Activated B cell treated with CpG ODN at 0.5 μM for 24 hours (primary cell): ENCODE measurements at places on chromosomes 6 and 20. TPM values are rescaled to one million over a fixed set of nuclear protein-coding genes. Genes with fewer than 3 reads are reported as not detected.

The GPX6 gene
- total RNA-seq = not detected in 2 replicates

- DNase-seq = no peak
These were observed 86.7 kb upstream of the RAB32 start for GRCh38 chr6:146456886-146457285.

- no peak for DNase-seq
These were observed 609.0 kb downstream of the QKI start for GRCh38 chr6:164023535-164023934.

GRCh38 chr6:151512481-151512880 lies 18.7 kb downstream of the CCDC170 start:
- no peak for DNase-seq

DNA sequence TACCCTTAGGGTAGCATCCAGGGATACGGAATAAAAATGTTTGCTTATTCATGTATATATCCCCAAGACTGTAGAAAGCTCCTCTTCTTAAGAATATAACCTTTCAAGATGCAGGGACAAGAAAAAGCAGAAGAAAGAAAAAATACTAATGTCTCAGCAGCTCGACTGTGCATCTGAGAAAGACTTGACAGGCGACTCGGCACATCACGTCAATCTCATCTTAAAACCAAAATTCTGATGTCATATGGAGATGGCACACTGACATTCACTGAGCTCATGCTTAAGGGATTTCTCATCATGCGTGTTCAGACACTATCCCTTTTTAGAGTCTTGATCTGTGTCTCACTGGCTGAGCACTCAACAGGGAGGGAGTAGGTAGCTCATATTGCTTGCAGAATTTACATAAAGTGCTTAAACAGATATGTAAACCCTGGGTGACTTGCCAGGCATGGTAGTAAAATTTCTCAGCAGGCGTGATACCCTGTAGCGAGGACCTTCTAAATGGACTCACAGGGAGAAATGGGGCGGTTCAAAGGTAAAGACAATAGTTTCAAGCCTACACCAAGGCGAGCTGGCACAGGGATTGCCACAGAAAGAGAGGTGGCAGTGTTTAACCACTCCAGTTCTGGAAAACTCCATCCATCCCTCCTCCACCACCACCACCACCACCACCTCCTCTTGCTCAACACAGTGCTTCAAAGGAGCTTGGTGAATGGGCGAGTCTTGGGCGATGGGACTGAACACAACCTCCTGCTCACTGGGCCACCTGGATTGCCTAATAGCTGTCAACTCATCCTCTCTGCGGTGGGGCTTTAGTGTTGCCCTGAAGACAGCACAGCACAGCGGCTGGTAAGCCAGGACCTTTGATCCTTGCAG lies 330.5 kb downstream of the TFAP2A start:
- no peak for DNase-seq

DNA sequence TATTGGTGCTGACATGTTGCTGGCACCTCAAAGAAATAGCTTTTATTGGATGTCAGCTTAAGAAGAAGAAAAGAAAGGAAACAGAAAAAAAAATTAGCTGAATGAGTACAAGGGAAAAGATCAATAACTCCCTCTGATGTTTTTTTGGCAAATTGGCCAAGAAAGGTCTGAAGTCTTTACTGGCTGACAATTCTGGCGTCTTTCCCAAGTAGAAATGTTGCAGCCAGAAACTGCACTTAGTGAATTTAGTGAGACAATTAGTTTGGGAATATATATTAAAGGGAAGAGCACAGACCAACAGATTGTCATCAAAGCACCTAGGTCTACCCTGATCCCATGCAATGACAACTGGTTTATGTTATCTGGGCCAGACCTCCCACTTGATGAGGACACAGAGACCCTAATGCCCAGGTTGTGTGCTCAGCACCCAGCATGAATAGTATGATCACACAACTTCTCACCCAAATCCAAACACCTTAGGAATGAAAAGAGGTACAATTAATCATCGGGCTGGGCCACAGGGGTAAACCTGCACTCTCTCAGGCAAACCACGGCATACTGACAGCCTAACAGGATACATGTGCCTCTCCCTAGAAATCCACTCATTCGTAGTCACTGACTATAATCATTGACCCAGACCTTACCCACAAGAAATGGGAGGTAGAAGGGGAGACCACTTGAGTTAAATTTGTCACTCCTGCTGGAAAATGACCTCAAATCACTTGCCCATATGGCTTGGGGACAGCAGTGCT lies 612.3 kb upstream of the ARID1B start:
- DNase-seq = no peak

DNA sequence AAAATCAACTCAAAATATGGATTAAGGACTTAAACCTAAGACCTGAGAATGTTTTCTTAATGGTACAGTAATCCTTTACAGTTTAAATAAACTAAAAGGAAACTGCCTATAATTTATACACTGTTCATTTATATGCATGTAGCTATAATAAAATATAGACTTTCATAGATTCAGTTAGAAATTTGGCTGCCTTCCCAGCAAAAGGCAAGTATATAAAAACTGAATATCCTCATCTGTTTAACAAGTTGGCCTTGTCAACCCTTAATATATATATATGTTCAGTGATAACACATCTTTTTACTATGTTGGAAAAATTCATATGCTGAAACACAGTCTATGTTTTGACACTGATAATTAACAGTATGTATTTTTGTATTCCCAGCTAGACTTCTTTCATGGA lies 123.1 kb downstream of the GRIK2 start:
- DNase-seq = no peak

The GINS1 gene
- total RNA-seq = 2.9 and 5.4 TPM in 2 replicates

GRCh38 chr20:19901226-19901625 lies 115.9 kb upstream of the NAA20 start:
- DNase-seq = no peak

GRCh38 chr6:14591998-14592397 lies 474.4 kb downstream of the CD83 start:
- DNase-seq = no peak

DNA sequence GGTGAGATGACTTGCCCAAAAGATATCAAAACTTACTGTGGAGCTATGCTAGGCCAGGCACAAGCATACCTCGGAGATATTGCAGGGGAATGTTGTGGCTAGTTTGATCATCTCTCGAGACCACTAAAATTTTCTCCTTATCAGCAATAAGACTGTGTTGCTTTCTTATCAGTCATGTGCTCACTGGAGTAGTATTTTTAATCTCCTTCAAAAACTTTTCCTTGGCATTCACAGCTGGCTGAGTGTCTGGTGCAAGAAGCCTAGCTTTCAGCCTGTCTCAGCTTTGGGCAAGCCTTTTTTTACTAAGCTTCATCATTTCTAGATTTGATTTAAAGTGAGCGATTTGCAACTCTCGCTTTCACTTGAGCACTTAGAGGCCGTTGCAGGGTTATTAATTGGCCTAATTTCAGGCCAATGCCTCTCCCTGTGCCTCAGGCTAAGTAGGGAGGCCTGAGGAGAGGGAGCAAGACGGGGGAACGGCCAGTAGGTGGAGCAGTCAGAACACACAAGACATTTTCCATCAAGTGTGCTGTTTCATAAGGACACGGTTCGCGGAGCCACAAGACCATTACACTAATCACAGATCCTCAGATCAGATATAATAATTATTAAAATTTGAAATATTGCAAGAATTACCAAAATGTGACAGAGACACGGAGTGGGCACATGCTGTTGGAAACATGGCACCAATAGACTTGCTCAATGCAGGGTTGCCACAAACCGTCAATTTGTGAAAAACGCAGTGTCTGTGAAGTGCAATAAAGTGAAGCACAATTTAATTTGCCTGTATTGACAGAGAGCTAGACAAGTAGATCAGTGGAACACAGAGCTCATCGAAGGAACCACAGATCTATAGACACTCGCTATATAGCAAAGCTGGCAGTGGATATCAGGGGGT lies 106.8 kb upstream of the SIRPG start:
- peak; percentile 46 for DNase-seq

The CCDC28A gene
- 14.0 and 14.6 TPM in 2 replicates for total RNA-seq

The KPNA5 gene
- total RNA-seq = 25.0 and 29.9 TPM in 2 replicates

- DNase-seq = no peak
These were observed 5.4 kb upstream of the CPXM1 start for GRCh38 chr20:2805689-2806350.

The RBM24 gene
- total RNA-seq = not detected in 2 replicates

The SNAP25 gene
- not detected in 2 replicates for total RNA-seq

GRCh38 chr20:20519269-20519668 lies 151.4 kb downstream of the INSM1 start:
- DNase-seq = no peak

The BPIFB4 gene
- not detected in 2 replicates for total RNA-seq

DNA sequence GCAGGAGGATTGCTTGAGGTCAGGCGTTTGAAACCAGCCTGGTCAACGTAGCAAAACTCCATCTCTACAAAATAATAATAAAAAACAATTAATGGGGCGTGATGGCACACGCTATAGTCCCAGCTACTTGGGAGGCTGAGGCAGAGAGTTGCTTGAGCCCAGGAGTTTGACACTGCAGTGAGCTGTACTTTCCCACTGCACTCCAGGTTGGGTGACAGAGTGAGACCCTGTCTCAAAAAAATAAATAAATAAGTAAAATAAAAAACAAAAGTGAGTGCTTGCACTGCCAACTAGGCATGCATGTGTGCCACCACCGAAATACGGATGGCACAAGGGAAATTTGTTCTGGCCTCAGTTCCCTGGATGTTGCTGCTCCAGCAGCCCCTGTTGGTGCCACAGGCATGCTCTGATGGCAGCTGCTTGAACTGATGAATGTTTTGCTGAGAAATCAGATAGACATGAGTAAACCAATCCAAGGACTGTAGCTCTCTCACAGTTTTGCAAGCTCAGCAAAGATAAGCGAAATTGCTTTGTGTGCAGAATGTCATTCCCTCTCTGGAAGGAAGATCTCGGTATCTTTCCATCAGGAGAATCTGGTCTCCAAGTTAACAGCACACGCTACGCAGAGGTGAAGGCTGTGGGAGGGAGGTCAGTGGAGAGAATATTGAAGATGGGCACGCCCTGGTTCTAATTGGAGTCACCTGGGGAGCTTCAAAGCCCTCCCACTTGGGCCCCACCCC lies 188.0 kb upstream of the SLC24A3 start:
- no peak for DNase-seq

DNA sequence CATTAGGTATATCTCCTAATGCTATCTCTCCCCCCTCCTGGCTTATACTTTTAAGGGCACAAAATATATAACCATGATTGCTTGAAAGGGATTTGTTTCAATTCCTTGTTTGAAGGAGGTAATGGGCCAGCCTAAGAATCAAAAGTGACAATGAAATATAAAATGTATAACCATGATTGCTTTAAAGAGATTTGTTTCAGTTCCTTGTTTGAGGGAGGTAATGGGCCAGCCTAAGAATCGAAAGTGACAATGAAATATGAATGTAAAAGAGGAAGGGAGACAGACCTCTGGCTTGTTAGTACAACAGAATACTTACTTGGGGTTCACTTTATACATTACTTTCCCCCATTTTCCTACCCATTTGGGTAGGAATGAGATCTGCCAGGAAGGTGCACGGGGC lies 55.5 kb downstream of the FOXC1 start:
- no peak for DNase-seq

DNA sequence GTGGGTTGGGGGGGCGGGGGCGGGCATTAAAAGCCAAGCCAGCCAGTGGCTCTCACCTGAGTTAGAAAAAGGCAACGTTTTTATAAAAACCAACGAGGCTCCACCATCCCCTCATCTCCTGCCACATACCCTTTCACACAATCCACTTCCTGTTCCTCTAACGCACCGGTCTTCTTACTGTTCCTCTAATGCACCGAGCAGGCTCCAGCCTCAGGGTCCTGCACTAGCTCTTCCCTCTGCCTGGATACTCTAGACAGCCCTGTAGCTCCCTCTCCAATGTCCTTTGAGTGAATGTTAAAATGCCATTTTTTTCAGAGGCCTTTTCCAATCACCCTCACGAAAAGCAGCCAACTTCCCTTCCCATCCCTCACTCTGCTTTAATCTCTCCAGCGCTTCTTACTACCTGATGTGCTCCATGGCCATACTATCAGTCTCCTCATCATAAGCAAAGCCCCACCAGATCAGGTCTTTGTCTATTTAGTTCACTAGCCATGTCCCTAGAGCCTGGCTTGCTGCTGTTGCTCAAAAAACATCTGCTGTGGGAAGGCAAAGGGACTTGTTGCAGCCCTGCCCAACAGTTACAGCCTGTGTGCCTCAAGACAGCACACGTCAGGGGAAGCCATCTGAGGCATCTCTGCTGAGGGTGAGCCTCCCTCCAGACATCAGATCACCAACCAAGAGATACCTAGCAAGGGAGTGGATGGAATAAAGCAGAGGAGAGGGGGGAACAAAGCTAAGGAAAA lies 3.9 kb downstream of the FKBP1A start:
- no peak for DNase-seq

The PAX1 gene
- not detected in 2 replicates for total RNA-seq

- no peak for DNase-seq
These were observed 612.6 kb upstream of the CITED2 start for GRCh38 chr6:139987091-139987490.

GRCh38 chr20:38412877-38413577 lies 22.1 kb downstream of the SNHG17 start:
- no peak for DNase-seq

The KCNQ5 gene
- 10.1 and 12.0 TPM in 2 replicates for total RNA-seq
